ENCODE measurements at places on chromosomes 1 and 21.
A peak's percentile ranks its signal among the peaks of the same experiment; 100 is the strongest.

DNA sequence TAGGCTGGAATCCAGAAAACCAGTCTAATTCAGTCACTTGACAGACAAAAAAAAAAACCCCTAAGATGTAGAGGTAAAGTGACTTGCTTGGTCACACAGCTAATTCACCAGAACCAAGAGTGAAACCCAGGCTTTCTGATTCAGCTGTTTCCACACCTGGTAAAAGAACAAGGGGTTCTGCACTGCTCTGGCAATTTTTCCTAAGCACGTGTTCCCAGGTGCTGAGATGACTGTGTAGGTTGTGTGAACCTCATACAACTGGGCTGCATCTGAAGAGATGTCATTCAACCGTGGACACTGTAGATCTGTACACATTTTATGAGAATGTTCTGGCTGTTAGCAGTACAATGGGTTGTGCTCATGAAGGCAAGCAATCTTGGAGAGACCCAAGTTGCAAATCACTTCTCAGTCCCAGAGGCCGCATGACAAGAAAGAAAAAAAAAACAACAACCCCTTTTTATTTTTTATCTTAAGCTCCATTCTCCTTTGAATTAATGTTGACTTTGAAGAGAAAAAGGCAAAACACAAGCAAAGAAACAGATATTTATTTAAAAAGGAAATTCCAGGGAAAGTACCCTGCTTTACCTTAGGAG lies 95.4 kb downstream of the INTS7 start:
- peak; percentile 40 for DNase-seq

DNA sequence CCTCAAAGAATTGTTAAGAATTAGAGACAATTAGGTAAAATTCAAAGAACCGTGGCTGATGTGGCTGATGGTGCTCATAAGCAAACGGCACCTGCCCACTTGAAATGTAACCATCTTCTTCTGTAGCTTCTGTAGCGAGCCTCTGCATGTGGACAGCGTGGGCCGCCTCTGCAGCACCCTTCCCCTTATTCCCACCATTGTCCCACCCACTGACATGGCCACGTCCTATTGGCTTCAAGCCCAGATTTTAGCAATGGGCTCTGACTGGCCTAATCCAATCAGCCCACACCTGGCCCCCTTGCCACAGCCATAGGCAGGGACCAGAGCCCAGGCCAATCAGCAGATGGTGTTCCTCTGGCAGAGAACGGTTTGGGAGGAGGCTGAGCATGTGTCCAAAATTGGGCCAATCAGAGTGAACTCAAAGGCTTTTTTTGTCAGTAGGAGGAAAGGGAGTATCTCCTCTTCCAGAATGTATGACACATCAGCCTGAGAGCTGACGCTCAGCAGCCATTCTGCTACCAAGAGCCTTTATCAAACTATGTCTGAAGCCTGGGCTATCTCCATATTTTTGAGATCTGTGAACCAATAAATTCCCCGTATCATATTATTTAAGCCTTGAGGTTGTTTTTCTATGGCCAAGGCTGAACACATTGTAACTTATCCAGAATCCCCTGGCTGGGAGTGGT lies 518.5 kb downstream of the SMYD3 start:
- no peak for DNase-seq

GRCh38 chr1:85718678-85719340 lies 10.6 kb upstream of the ZNHIT6 start:
- no peak for DNase-seq

GRCh38 chr1:117189726-117190125 lies 21.0 kb downstream of the VTCN1 start:
- no peak for DNase-seq

- no peak for DNase-seq
Measured at GRCh38 chr1:102336602-102337001, 339.9 kb upstream of the OLFM3 start.

DNA sequence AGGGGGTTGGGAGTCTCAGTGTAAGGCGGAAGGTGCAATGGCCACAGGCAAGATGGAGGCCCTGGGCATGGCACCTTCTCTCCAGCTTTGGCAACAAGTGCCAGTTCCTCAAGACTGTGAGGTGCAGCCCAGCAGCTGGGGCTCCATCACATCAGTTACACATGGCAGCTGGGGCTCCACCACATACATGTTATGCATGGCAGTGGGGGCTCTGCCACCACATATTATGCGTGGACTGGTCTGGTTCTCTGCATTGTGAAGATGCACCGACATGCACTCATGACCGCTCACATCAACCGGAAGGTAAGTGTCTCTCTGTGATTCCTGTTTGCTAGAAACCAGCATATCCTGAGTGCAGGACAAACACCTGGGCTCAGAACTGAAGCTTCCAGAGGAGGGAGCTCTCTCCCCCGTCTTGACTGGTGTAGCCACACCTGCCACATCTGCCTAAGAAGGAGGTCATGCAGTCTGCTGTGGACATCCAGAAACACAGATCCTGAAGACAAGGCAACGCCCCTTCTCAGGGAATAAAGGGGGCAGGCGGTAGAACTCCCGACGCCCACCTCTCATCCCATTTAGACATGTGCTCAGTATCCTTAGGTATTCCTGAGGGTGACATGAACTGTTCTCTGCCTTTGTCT lies 104.1 kb upstream of the TMPRSS2 start:
- peak; percentile 11 for DNase-seq

GRCh38 chr1:58997060-58997411 lies 213.2 kb upstream of the JUN start:
- DNase-seq: no peak

- DNase-seq: no peak
Measured at GRCh38 chr21:39602076-39602689, 10.6 kb upstream of the B3GALT5 start.

DNA sequence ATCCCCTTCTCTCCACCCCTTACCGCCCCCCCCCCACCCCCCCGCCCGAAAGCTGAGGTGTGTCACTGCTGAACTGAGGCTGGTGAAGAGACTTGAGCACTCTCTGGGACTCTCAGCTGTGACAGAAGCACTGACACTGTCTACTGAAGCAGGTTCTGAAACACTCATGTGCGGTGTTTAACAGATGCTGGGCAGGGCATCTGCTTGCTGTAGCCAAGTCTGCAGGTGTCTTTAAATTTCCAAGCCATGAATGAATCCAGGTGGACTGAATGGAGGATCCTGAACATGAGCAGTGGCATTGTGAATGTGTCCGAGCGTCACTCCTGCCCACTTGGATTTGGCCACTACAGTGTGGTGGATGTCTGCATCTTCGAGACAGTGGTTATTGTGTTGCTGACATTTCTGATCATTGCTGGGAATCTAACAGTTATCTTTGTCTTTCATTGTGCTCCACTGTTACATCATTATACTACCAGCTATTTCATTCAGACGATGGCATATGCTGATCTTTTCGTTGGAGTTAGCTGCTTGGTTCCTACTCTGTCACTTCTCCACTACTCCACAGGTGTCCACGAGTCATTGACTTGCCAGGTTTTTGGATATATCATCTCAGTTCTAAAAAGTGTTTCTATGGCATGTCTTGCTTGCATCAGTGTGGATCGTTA lies at the start of gene GPR52:
GPR52 (plus strand) TSS at position 99 of the 665 bp plus-strand sequence; CDS start at position 247, 148 bp downstream.
- DNase-seq: no peak

DNA sequence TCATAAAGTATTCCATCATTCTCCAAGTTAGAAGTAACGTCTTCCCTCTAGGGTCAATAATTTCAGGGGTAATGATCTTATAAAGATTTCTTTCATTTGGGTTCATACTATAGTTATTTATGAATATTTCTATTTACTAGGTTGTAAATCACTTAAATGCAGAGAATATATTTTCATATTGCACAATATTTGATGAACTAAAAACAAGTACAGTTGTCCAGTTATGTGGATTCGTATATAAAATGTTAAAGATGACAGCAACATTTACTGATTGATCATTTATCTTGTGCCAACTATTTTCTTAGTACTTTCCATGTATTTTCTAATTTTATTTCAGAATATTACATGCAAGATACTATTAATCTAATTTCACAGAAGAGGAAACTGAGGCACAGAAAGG lies 220.3 kb upstream of the TNR start:
- DNase-seq: no peak

- DNase-seq: no peak
Measured at GRCh38 chr1:203465948-203466347, 9.7 kb upstream of the PRELP start.

- no peak for DNase-seq
Measured at GRCh38 chr1:109167001-109167506, 46.7 kb upstream of the SARS1 start.

- no peak for DNase-seq
Measured at GRCh38 chr1:1181129-1181937, 7.7 kb downstream of the TTLL10 start.

- DNase-seq: no peak
Measured at GRCh38 chr1:76218888-76219287, 144.3 kb downstream of the ST6GALNAC3 start.

- no peak for DNase-seq
Measured at GRCh38 chr1:88276163-88276562, 407.9 kb upstream of the PKN2 start.

DNA sequence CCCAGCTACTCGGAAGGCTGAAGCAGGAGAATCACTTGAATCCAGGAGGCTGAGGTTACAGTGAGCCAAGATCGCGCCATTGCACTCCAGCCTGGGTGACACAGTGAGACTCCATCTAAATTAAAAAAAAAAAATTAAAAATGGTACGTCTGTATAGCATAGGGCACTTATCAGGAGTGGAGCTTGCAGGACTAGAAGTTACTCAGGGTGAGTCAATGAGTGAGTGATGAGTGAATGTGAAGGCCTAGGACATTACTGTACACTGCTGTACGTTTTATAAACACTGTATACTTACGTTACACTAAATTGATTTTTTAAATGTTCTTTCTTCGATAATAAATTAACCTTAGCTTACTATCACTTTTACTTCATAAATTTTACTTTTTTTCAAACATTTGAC lies 183.6 kb downstream of the NR5A2 start:
- no peak for DNase-seq

- no peak for DNase-seq
Measured at GRCh38 chr1:49527606-49528305, 496.0 kb downstream of the AGBL4 start.

GRCh38 chr1:97457446-97458089 lies 463.3 kb downstream of the DPYD start:
- DNase-seq: no peak

- peak; percentile 34 for DNase-seq
Measured at GRCh38 chr1:153544453-153545066, 1.0 kb downstream of the S100A4 start.

- no peak for DNase-seq
Measured at GRCh38 chr21:15425049-15425448, 304.7 kb upstream of the USP25 start.

DNA sequence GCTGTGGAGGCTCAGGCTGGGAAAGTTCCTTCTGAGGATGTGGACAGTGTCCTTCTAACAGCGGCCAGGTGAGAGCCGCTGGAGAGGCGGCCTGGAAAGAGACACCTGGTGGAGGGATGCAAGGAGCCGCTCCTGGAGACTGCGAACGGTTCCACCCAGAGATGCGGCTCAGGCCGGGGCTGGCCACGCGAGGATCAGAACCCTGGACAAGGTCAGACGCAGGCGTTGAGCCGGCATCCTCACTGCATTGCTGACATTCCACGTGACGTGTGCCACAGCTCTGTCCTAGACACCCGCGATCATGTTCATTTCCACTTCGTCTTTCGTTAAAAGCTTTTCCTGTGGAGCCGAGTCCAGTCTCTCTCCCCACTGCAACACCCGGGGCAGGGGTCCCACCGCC lies 28.8 kb downstream of the CFAP74 start:
- DNase-seq: no peak

DNA sequence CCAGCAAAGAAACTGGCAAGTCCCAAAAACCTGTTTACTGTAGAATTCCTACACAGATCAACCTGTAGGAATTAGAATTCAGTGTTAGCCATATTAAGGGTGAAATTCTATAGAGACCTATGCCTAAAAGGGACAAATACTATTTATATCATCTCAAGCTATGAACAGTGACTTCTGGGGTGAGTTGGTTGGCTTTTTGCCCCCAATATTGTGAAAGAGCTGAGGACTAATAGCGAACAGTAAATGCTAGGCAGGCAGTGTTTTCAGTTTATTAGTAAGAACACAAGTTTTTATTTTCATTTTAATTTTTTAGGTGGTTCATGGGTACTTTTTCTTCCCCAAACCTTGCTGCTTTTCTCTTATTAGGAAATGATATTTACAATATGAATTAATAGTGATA lies 15.3 kb downstream of the SLC16A4 start:
- no peak for DNase-seq

- DNase-seq: no peak
Measured at GRCh38 chr1:102751111-102751510, 357.2 kb downstream of the COL11A1 start.

DNA sequence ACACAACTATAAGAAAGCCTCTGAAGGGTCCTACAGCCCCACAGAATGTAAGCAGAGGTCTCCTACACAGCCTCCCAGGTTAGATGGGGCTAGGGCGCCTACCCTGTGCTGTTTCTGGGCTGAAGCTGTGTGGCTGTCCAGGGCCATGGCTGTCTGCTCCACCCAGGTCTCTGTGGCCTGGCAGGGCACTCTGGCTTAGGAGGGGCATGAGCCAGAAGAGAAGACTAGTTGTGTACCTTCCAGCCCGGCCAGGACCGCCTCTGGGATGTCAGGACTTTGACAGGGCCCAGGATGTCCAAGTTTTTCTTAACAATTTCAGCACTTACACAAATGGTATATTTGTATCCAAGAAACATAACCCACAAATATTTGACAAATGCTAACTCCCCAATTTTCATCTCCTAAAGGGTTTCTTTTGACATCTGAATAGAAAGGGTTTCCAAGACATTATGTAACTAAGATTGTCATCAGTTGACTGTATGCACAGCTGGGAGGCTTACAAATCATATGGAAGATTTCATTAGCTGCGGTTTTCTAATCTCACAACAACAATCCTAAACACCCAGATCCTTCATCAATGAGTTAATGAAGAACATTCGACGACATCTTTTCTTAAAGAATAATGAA lies 80.5 kb downstream of the HSF2BP start:
- DNase-seq: no peak

DNA sequence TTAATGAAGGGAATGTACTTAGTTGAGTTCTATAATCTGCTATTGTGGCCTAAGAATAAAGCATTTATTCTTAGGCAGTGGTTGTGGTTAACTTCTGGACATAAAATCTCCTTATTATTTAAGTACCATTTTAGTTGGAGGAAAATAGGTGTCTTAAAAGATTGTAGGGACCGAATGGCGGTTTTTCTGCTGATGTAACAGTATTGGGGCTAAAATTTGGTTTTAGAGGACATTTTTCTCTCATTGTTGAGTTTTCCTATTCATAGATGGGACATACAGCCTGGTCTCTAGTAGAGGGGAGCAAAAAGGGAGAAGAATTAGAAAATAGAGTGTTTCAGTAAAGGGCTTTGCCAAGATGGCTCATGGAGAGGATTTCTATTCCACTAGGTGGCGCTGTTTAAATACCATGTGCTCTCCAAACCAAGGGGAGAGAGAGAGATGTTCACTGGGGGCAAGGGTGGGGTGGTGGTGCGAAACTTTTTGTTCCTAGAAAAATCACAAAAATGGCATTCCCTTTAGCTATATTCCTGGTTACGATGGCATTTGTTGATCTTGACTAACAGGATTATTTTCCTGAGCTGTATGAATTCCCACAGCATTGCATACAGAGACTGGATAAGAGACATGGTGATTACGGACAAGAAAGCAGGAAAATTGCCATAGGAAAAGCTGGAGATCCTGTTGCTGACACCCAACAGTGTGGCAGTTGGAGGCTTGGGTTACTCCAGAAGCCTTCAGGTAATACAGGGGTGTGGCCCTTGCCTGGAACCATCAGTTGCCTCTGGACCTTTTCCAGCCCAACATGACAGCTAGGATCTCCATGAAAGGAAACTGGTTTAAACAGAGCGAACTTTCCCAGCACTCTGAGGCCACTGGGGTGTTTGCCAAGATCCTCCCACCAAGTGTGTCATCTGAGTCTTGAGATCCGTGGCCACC lies 18.2 kb upstream of the FCGR2A start:
- DNase-seq: peak; percentile 2

GRCh38 chr1:214582289-214582891 lies 20.6 kb upstream of the CENPF start:
- no peak for DNase-seq
